ENCODE measurements at places on chromosomes 3 and 15.

DNA sequence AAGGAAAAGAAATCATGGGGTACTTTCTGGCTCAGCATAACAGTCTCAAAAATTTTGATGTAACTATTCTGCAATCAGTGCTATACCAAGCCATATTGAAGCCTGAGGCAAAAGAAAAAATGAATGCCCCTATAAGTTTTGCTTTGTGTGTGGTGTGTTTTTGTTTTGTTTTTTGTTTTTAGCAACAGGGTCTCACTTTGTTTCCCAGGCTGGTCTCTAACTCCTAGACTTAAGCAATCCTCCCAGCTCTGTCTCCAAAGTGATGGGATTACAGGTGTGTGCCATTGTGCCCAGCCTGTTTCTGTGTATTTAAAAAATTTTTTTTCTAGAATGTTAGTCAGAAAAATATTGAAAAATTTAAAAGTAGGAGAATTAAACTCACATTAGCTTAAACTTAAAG, 93.2 kb downstream of the ZNF280D start:
- no peak for DNase-seq

GRCh38 chr15:96737408-96737807, 406.9 kb downstream of the NR2F2 start:
- DNase-seq, result no peak

- DNase-seq, result no peak
Measured at GRCh38 chr15:85772668-85773067, 22.1 kb downstream of the KLHL25 start.

GRCh38 chr3:28951772-28952556, 328.9 kb upstream of the RBMS3 start:
- no peak for DNase-seq

GRCh38 chr15:70319466-70319865, 221.7 kb upstream of the TLE3 start:
- DNase-seq, result no peak

- DNase-seq, result no peak
Measured at GRCh38 chr3:141542202-141542969, 55.6 kb downstream of the RASA2 start.

GRCh38 chr15:61946778-61947177, 113.5 kb downstream of the VPS13C start:
- no peak for DNase-seq

- DNase-seq, result no peak
Measured at GRCh38 chr15:94272251-94272898, 41.0 kb downstream of the MCTP2 start.

DNA sequence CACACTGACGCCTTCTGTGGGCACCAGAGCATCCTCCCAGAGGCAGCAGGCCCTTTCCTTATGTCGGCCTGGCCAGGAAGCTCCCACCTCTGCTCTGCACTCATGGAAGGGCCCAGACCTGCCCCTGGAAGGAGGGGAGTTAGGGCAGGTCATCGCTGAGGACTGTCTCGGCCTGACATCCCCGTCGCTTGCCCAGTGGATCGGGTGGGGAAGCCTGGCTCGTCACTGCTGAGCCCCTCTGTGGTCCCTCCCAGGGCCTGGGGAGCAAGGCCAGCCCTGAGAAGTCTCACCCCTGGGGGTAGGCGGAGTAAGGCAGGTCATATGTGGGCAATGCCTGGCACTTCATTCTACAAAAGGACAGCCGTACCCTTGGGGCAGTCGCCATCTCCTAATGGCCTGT, 62.8 kb upstream of the SNRPA1 start:
- no peak for DNase-seq

DNA sequence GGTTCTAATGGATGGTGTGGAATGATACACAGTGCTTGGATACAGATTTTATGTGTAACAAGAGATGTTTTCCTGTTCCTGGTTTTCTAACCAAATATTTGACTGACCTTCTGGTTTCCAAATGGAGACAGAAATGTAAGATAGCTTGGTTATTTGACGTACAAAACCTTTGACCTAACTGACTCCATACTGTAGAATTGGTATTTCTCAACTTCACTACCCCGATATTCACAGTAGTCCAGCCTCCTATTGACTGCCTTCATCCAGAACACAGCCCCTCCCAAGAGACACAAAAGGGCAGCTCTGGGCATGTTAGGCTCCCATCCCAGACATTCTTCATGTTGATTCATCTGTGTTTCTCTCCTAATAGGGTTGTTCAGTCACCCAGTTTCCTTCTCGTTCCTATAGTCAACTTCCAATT, 33.4 kb downstream of the MYO1E start:
- DNase-seq, result no peak

GRCh38 chr15:43516801-43517353, 531 bp upstream of the MAP1A start:
- DNase-seq, result no peak

DNA sequence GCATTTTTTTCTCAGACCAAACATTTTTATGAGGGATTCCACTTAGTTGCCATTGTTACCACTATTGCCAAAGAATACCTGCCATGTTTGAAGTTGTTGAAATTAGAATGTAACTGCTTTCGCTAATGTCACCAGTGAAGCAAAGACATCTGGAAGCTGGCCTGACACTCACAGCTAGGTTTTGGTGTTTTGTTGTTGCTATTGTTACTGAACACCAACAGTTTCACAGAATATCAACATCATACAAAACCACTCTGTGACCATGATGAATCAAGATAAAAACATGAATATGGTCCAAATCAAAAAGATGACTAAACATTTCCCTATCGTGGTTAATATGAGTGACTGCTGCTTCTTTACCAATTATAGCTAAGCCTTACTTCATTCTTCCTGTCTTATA, 6.9 kb upstream of the CFAP20DC start:
- DNase-seq, result no peak

DNA sequence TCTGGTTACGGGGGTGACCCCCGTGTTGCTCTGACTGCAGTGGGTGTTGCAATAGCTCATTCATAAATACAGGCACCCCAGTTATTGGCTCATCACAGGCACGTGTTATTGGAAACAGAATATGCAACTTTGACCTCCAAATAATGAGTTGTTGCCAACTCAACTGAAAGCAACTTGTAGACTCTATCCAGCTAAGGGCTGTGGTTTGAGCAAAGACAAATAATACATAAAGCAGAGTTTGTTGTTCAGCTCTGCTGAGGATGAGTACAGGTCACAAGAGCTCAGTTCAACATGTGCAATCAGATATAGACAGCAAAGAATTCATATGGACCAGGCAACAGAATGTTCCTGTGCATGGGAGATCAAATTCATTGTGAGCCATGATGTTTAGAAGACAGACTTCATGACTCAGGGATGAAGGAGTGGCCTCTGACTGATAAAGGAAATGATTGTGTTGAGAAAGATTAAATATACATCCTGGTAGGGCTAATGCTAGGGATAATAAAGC, 87.6 kb upstream of the LRIG1 start:
- DNase-seq, result no peak

DNA sequence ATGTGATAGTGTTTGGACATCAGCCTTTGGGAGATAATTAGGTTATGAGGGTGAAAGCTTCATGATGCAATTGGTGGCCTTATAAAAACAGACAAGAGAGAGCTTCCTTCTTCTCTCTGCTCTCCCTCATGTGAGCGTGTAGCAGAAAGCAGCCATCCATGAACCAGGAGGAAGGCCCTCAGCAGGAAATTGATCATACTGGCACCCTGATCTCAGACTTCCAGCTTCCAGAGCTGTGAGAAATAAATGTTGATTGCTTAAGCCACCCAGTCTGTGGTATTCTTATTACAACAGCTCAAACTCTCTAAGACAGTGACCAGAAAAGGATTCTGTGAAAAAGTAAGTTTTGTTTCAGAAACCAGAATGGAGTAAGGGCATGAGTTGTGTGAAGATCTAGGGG, 13.3 kb downstream of the STAC start:
- no peak for DNase-seq

DNA sequence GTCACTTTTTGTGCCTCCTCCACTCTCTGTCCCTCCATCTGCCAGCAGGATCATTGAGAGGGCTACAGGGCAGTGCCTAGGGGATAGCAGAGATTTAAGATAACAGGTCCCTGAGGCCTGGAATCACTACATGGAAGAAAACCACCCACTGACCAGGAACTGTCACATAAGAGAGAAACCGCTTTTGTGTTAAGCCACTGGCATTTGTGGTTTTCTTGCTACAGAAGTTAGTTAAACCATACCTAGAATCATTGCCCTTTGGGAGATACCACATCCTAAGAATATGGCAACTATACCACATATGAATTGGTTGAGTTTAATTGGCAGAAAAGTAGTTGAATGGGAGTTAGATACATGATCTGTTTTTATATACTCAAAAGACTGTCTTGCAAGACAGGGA, 112.8 kb upstream of the LPP start:
- DNase-seq, result no peak

GRCh38 chr15:37134699-37135131, 34.4 kb upstream of the MEIS2 start:
- DNase-seq, result no peak

DNA sequence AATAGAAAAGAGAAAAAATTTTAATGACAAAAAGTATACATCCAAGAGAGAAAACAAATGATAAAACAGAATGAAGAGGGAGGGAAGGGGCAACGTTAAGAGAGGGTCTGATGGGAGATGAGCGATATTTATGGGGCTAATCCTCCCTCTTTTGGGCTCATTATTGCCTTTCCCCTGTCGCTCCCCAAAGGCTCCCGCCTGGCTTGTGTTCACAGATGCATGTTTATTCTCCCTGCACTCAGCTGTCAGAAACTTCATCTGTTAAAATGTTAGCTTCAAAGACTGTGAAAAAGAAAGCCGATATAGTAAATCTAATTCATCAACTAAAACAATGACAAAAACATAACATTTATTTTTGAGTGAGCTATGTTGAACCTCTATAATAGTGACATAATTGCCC, 74.3 kb downstream of the GABRB3 start:
- DNase-seq, result no peak

DNA sequence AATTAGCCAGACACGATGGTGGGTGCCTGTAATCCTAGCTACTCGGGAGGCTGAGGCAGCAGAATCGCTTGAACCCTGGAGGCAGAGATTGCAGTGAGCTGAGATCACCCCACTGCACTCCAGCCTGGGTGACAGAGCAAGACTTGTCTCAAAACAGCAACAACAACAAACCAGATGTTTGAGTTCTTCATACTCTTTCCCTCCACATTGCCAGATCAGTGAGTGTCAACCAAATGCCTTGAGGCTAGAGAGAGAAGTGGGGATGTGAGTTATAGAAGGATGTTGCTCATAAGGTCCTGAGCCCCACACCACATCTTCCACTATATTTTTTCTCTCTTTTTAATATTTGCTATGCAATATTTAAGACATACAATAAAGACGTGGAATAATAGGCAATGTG, 19.8 kb downstream of the MAPKBP1 start:
- no peak for DNase-seq

GRCh38 chr15:90031231-90031791, 30.2 kb downstream of the ZNF710 start:
- no peak for DNase-seq
